ENCODE measurements at places on chromosomes 7 and 10. TPM values are rescaled to one million over a fixed set of nuclear protein-coding genes. Genes with fewer than 3 reads are reported as not detected.

DNA sequence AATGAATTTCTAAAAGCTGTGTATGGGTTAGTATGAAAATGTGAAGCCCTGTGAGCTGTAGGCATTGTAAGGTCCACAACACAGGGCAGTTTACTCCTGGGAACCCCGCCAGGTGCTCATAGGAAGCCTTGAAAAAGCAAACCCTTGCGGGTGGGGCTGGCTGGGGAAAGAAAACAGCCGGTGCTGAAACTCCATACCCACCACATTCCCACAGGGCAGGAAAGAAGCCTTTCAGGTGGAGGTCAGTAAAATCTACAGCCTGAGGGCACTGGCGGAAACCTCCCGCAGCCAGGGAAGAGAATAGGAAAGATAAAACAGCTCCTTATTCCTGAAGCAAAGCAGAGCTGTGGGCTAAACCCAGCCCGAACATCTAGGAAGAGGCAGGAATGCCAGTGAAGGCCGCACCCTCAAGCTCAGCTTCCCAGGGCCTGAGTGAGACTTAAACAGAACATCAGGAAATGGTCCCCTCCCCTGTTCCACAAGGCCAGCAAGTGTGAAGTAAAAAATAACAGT, 34.7 kb downstream of the PODXL start:
- no peak for DNase-seq

DNA sequence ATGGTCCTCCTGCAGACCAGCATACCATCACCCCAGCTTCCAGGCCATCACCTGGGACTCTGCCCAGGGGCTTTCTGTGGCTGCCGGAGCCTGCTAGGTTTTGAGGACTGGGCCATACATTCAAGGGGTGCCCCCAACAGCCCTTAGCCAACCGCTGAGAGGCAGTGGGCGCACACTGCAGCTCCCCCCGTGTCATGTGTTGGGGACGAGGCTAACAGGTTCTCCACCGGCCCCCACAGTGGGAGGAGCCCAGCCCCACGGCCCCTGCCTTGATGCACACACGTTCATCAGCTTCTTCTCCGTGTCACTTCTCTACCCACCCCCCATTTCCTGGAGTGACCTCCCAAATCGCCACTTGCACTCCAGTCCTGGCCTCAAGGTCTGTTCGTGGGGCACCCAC, 543.2 kb upstream of the FOXK1 start:
- DNase-seq, result no peak

GRCh38 chr7:105800442-105800841, 76.0 kb downstream of the ATXN7L1 start:
- no peak for DNase-seq

TRIM74 gene
- polyA plus RNA-seq, result 0.62 TPM

GRCh38 chr10:32256613-32257437, 90.1 kb downstream of the EPC1 start:
- peak; percentile 35 for DNase-seq

DNA sequence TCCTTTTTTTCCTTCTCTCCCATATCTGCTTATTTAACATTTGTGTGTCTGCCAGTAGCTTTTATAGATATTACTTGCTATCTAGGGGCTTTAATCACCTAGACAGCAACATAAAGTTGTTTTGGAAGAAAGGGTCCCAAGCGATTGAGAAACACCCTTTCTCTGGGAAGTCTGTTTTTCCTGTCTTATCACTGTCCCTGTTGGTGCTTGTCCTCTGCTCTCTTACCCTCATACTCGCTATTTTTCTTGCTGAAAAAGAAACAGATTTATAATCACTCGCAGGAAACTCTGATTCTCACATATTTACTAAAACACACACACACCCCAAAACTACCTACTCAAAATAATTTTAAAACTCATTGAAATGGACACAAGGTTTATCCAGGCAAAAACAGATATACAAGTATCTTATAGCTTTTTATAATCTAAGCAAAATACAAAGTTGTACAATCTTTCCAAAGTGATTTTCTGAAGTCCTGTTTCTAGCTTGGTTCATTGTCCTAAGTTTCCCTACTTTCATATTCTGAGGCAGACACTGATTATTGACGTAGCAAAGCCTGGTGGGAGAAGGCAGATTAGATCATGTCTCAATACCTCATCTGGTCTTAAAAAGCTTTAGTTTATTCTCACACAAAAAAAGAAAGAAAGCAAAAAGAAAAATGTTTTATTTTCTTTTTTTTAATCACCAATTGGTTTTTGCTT, 157.3 kb downstream of the CACNA2D1 start:
- DNase-seq, result no peak

DNA sequence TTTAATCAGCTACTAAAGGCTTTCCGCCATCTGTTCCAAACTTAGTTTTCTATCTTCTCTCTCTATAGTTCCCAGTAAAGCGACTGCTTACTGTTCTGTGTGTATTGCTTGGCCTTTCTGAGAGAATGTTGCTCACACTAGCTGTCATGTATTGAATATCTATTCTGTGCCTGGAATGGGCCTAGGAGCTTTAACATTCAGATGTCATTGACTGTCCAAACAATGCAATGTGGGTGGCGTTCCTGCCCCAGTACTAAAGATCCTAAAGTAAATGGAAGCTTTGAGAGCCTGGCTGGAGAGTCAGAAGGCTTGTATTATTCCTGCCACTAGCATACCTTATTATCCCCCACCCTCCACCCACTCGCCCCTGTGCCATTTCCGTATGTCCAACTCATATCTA, 163.5 kb downstream of the SDHAF3 start:
- no peak for DNase-seq

DNA sequence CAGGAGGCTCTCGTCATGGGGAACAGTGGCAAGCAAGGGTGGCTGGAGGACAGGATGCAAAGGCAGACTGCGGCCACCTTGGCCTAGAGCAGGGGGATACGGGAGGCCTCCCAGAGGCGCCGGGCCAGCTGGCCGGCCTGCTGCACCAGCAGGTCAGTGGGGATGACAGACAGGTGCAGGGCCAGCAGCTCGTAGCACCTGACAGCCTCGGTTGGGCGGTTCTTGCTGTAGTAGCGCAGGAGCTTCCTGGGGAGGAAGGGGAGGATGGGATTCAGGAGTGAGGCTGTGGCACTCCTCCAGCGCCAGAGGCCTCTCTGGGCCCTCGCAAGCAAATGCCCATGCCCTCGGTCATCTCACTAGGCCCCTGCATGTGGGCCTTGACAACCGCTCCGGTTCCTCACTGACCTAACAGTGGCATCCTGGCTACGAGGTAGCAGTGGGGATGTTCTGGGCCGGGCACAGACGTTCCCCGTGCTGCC, 2.5 kb upstream of the PYROXD2 start:
- no peak for DNase-seq

DNA sequence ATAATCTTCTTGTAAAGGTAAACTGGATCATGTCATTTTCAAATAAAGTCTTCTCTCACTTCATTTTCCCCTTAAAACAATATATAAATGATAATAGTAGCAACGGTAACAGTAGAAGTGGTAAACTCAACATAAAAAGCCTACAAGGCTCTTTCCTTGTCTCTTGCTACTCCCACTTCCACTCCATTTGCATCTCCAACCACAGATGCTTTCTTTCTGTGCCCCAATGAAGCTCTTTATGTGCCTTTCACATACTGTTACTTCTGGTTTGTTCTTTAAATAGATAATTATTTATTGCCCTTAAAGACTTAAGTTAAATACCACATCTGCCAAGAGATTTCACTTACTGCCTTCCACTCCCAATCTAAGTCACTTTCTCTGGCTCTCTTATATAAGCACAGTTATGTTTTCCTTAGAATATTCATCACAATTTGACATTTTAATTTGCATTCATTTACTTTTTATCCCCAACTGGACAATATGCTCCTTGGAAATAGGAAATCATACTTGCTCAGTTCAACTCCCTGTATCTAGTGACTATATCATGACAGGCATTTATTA, 149.9 kb downstream of the CRPPA start:
- DNase-seq, result peak; percentile 22

DNA sequence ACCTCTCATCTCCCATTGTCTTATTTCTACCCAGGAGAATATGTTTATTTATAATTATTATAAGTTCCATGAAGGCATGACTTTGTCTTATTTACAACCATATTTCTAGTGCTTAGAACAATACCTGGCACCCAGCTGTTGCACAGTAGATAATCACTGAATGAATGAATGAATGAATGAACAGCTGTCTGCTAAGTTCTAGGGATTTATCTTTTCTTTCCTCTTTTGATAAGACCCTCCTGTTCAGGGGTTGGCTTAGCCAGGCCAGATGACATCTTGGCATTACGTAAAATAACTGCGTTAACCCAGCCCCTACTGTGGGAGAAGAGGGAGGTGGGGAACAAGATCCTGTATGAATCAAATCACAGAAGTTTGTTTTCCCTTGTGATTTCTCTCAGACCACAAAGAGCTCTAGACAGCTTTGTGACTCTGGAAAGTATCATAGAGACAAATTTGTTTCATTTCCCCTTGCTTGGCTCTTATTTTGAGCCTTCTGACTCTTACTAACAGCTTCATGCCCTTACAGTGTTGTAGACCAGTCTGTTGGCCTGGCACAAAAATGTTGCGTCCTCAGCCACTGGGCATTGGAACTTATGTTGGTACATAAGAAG, 8.4 kb downstream of the ZNF862 start:
- DNase-seq, result no peak

Measured in right renal pelvis (tissue), 4 donors.